ENCODE measurements at places on chromosomes 13 and 19.
A peak's percentile ranks its signal among the peaks of the same experiment; 100 is the strongest.

- no peak for DNase-seq
These were observed 18.8 kb downstream of the KL start for GRCh38 chr13:33034882-33035520.

- DNase-seq, result no peak
These were observed 201.4 kb downstream of the DIAPH3 start for GRCh38 chr13:59962343-59962742.

DNA sequence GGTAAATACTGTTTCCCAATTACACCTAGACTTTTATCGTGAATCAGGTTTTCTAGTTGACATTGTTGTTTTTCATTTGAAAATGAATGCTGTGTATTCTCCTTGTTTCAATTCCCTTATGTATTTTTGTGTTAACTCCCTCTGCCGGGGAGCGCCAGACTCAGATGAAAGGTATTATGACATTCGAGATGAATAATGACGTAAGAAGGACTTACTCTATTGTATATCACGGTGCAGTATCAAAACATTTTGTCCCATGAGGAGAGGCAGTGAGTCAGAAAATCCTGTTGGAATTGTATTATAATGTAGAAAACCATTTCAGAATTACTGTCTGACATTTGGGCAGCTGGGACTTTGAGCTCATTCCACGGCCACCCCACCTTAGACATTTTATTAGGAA, 61.6 kb downstream of the LRCH1 start:
- no peak for DNase-seq

GRCh38 chr19:32896516-32897214, 27.1 kb upstream of the SLC7A9 start:
- DNase-seq, result peak; percentile 1

DNA sequence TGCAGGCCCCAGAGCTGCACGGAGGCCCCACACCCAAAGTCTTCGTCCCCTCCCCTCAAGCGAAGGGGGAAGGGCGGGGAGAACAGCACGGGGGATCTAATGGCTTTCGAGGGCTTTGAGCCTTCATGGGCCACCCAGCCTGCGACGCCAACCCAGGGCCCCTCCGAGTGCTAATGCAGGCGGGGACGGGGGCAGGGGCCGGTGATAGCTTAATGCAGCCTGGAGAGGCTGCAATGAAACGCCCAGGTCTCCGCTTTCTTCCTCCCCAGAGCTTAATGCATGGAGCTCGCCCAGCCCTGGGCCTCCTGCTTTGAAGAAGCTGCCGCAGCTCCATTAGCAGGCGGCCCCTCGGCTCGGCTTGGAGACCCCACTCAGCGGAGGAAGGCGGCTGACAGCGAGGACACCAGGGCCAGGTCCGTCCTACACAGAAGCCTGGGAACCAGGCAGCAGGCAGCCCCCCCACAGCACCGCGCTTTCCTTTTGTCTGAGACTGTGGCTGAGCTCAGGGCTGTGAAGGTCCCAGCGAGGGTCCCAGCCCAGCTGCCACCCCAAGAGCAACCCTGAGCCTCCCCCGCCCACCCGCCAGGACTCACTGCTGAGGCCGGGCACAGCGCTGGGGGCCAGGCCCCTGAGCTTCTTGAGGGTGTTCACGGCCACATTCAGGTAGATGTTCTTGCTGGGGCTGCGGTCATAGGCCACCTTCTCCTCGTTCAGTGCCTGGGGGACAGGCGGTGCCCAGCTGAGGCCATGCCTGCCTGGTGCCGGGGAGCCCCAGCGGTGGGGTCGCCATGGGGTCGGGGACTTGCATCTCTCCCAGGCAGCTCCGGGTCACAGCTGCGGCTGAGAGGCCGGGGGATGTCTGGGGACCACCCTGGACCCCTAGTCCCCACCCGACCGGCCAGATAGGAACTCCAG, 7.5 kb upstream of the ATP8B3 start:
- no peak for DNase-seq

GRCh38 chr13:92677571-92677970, 549.0 kb upstream of the GPC6 start:
- DNase-seq, result no peak

- DNase-seq, result no peak
These were observed 198.7 kb downstream of the KCTD12 start for GRCh38 chr13:76687467-76687866.

DNA sequence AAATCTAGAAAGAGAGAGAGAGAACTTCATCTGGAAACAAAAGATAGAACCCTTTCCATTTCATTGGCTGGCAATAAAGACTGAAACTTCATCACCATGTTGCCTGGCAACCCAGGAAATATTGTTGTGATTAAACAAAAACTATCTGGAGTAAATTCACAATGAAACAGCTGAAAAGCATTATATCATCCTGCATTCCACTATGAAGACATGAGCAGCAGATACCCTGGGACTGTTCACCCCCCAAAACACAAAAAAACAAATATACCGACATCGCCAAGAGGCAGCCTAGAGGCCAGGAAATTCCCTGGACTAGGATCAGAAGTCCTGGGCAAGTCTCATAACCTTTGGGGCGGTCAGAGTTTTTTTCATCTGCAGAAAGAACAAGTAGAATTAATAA, 158.3 kb downstream of the FOXO1 start:
- DNase-seq, result no peak

DNA sequence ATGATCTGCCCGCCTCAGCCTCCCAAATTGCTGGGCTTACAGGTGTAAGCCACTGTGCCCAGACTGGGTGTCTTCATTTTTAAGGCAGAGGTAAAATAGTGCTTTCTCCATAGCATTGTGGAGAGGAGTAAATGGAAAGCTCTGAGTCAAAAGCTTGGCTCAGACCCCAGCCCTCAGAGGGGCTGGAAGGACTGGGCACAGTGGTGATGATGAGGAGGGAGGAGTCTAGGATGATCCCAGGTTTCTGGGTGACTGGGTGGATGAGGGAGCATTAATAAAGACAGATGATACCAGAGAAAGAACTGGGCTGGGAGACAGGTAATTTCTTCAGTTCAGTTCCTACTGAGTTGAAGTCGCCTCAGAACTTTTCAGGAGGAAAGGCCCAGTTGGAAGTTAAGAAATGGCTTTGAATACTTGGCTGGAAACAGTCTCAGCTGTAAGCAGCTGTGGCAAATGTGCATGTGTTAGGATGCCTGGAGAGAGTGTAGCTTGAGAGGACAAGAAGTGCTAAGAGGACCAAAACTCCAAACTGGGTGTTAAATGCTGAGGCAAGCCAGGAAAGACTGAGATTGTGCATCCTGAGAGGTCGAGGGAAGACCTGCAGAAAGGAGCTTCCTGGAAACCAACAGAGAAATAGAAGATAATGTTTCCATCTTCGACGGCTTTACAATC, 37.1 kb upstream of the MEDAG start:
- no peak for DNase-seq

- DNase-seq, result no peak
These were observed 2.0 kb upstream of the VPS36 start for GRCh38 chr13:52452470-52452869.

DNA sequence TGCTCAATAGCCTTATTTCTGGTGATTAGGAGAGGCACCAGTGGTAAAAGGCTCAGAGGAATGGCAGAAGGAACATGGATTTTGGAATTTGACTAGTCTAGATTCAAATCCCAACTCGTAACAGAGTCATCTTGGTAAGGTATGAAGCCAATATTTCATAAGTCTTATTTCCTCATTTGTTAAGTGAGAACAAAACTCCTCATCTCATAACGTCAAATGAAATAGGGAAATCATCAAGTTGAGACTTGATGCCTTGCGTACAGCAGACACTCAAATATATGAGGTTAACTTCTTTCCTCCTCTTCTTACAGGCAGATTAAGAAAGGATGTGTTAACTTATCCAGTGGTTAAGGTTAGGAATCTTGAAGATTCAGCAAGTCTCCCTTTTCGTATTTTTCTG, 189.2 kb downstream of the DLEU7 start:
- no peak for DNase-seq

DNA sequence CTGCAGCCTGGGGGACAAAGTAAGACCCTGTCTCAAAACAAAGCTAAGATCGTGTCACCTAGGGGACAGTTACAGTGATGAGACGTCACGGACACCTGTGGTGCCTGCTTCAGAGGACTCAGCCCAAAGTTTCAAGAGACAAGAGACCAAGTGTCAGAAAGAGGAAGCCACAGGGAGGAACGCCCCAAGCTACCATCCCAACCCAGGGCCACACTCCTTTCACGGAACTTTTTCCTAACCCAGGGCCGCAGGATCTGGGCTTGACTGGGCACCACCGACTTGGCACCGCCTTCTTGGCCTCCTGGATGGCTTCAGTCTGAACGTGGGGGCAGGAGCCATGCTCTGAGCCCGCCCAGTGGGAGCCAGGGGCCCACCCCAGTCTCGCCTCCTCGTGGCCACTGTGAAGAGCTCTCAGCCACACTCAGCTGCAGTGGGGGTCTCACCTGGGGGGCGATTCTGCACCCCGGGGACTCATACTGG, 8.5 kb downstream of the MOB3A start:
- DNase-seq, result no peak

GRCh38 chr13:67776151-67776550, 546.0 kb upstream of the PCDH9 start:
- no peak for DNase-seq

GRCh38 chr13:46475541-46475991, 77.4 kb upstream of the LRCH1 start:
- DNase-seq, result no peak

DNA sequence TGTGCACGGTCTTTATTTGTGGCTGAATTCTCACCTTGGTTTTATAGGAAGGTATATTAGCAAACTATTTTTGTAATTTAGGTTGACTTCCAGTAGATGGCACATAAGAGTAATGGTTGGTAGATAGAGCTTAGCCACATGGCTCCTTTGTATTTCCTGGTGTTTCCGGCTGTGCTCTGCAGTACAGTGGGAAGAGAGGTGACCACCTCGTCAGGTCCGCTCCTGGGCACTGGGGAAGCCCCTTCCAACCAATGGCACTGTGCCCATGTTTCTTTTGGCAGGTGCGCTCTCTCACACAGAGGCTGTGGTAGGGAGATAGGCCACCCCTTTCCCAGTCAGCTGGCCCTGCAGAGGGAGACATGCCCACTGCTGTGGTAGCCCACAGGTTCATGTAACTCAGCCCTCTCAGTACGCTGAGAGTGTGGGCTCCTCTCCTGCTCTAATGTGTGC, 74.3 kb upstream of the ATP12A start:
- DNase-seq, result no peak

DNA sequence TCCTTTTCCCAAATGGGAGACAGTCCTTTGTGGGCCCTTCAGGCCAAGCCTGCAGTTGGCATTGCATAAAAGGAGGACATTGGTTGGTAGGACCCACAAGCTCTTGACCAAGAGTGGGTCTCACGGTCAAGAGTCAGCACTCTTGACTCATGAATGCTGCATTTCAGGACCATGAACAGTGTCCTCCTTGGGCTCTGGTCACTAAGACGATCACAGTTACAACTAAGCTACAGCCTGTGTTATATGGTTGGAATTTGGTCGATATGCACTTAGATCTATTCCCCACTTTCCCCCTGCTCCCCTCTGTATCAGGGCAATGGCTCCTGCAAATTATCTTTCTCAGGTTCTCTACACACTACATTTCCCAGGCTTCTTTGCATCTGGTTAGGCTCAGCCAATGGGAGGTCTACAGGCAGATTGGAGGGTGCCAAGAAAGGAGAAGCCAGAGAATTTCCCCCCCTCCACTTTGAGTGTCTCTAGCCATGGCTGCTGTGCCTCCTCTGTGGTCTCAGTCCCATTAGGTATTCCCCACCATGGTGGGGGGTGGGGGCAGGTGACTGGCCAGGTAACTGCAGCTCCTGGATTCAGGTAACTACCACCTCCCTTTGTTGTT, 3.1 kb upstream of the OLFM2 start:
- no peak for DNase-seq

GRCh38 chr13:53045189-53045588, 16.6 kb downstream of the OLFM4 start:
- DNase-seq, result no peak

GRCh38 chr13:23776698-23777574, 112.3 kb downstream of the MIPEP start:
- DNase-seq, result no peak

GRCh38 chr19:10259162-10259905, 7.3 kb downstream of the MRPL4 start:
- no peak for DNase-seq

GRCh38 chr13:43300865-43301264, 277.5 kb downstream of the DNAJC15 start:
- no peak for DNase-seq

GRCh38 chr13:20411638-20412342, 113.9 kb downstream of the CRYL1 start:
- DNase-seq, result no peak

- no peak for DNase-seq
These were observed 858 bp upstream of the USP12 start for GRCh38 chr13:27172495-27172842.

- no peak for DNase-seq
These were observed 1.2 kb downstream of the APLP1 start for GRCh38 chr19:35869327-35870123.

GRCh38 chr13:51562011-51562671, 22.1 kb upstream of the WDFY2 start:
- no peak for DNase-seq

DNA sequence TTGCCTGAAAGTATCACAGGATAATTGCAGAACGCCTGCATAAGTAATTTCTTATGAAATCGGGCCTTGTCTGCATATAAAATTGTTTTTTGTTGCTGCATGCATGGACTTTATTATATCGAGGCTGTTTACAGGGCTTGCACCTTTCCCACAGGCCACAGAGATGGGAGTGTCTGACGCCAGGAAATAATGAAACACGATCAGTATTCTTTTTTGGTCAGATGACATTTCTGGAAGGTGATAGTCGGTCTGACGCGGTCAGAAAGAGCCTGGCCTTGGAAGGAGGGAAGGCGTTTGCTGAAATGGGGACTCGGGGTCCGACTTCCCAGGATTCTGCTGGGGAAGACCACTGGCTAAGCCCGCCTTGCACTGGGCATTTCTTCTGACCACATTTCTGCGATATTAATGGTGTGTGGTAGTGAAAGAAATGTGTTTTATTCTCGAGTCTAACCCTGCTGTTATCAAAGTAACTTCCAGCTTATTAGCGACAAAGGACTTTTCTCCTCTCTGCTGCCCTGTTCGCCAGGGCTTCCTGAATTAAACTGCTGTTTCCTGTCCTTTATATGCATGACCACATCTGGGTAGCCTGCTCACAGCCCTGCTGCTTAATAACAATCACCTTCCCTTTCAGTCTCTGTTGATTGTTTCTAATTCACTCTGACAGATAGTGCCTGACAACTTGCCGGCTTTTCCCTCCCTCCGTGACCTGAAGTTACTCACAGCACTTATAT, 11.6 kb upstream of the ZNF536 start:
- DNase-seq, result no peak

DNA sequence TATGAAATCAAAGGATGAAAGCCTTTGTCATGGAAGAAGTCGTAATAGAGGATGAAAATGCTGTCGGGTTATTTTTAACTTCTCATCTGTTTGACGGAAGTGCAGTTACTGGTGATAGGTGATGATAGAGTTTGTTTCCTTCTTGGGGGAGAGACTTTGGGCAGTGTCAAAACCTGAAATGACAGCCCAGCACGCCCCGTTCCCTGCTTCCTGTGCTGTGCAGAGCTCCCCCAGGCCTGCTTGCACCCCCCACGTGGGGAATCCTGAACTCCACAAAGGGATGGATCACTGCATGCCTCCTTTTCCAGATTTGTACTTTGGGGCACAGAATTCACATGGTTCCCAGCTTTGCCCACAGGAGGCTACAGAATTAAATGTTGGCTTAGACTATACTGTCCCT, 102.7 kb downstream of the ATP11A start:
- no peak for DNase-seq

GRCh38 chr19:50486823-50487515, 10.3 kb upstream of the GARIN5A start:
- no peak for DNase-seq

GRCh38 chr19:29560313-29561075, 34.7 kb downstream of the VSTM2B start:
- DNase-seq, result no peak

Measured in AG04449 (cell line).